ENCODE measurements at places on chromosomes 1 and 21.

- DNase-seq: no peak
Observed at GRCh38 chr1:12617901-12618660, at the start of gene DHRS3. Gene DHRS3, minus strand, starts transcription at chr1:12618210. Its CDS starts 862 bp downstream, at chr1:12617348.

- DNase-seq: peak; percentile 39
Observed at GRCh38 chr1:19809044-19809750, 5.9 kb downstream of the RNF186 start.

DNA sequence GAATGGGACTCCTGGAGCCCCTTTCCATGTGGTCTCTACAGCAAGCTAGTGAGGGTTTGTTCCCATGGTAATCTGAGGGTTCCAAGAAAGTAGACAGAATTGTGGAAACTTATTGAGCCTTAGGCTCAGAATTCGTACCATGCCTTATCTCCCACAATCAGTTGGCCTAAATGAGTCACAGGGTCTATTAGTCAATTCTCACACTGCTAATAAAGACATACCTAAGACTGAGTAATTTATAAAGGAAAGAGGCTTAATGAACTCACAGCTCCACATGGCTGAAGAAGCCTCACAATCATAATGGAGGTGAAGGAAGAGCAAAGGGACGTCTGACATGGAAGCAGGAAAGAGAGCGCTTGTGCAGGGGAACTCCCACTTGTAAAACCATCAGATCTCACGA lies 106.6 kb upstream of the CXADR start:
- DNase-seq: no peak

- DNase-seq: no peak
Observed at GRCh38 chr1:49333906-49334305, 557.2 kb upstream of the BEND5 start.

GRCh38 chr1:204476563-204476962 lies 18.0 kb downstream of the PIK3C2B start:
- DNase-seq: no peak

- no peak for DNase-seq
Observed at GRCh38 chr1:19872190-19872589, 10.0 kb upstream of the OTUD3 start.

GRCh38 chr21:36747815-36748383 lies 49.0 kb downstream of the SIM2 start:
- DNase-seq: no peak

Data from mesenteric fat pad (tissue), 1 donor.